ENCODE measurements at places on chromosomes 12 and 14.

DNA sequence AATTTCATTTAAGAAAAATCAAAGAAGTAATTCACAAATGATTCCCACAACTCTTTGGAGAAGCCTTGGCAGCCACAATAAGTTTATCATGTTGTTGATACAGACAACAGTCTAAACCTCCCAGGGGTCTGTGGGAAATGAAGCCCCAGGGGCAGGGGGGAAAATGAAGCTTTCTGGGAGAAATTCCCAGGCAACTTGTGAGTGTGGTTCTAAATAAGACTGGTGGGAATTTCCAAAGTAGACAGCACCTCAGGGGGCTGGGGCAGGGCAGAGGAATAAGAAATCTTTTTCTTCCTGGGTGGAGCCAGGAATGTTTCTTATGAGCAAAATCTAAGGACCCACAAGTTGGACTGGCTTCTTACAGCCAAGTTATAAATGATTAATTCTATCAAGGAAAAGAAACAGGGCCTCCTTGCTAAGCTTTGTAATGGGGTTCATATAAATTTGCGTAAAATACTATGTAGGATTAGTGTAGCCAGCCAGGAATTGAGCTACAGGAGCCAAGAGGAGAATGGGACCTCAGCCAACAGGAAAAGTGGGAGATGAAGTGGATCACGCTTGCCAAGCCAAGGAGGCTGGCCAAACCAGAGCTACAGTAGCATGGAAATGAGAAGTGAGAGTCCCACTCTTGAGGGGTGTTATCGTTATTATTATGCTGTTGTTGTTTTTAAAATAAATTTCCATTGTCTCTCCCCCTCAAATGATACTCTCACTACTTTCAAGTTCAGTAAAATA, 182.9 kb upstream of the FAR2 start:
- no peak for DNase-seq

DNA sequence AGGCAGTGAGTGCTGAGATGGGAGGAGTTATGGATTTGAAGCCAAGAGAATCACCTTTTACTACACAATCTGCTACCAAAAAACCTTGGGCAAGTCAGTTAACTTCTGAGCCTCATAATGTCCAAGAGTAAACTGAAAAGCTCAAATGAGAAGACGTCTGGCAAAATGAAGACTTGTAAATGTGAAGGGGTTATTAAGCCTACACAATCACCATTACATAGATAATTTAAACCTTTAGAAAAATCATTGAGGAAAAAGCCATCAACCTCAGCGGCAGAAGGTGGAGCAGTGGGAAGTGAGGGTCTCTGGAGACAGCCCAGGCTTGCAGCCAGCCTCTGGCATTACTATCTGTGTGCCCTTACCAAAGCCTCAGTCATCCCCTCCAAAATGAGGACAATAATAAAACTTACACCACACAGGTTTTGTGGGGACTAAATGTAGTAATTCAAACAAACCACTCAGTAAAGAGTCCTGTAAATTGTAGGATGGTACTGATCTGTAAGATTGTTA, 50.5 kb upstream of the CCDC175 start:
- DNase-seq = no peak

DNA sequence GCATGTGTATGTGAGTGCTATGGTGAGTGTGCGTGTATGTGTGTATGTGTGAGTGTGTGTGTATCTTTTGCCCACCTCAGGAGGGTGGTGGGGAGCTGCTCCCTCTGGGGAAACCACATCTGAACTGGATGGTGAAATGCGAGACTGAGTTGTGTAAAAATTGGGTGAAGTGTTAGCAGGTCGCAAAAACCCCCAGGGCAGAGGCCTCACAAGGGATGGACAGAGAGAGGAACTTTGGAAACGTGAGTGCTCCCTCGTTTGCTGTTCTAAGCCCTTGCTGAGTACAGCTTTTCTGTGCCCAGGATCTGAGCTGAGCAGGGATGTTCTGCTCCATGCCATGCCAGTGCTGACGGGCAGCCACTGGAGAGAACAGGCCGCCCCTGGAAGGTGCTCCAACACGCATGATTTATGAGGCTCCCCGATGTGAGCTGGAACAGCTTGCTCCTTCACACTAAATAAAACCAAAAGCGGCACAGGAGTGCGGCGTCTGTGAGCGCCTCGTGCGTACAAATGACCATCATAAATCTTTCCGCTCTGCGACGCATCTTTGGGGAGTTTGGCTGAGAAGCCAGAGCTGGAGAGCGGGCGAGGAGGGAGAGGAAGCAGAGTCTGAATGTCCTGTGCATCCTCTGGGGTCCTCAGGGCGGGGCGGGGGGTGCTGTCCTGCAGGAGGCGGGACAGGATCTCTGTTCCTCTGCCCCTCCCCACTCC, 14.1 kb upstream of the GALNT9 start:
- DNase-seq = no peak

GRCh38 chr12:24328261-24328660, 378.8 kb upstream of the SOX5 start:
- no peak for DNase-seq

DNA sequence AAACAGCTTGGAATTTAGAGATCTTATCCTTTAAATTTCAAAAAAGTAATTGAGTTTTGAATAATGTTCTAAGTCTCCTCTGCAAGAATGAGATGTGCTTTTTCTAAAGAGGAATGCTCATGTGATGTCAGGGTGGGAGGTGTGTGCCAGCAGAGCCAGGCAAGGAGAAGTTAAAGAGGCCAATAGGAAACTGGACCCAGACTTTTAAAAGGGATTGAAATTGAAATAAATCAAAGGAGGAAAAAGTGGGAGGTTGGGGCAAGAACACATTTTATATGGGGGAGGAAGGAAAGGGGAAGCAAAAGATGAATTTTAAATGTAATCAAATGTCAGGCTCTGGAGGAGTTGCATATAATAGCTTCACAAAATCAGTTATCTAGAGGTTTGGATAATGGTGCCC, 126.1 kb downstream of the FIGNL2 start:
- DNase-seq = no peak

DNA sequence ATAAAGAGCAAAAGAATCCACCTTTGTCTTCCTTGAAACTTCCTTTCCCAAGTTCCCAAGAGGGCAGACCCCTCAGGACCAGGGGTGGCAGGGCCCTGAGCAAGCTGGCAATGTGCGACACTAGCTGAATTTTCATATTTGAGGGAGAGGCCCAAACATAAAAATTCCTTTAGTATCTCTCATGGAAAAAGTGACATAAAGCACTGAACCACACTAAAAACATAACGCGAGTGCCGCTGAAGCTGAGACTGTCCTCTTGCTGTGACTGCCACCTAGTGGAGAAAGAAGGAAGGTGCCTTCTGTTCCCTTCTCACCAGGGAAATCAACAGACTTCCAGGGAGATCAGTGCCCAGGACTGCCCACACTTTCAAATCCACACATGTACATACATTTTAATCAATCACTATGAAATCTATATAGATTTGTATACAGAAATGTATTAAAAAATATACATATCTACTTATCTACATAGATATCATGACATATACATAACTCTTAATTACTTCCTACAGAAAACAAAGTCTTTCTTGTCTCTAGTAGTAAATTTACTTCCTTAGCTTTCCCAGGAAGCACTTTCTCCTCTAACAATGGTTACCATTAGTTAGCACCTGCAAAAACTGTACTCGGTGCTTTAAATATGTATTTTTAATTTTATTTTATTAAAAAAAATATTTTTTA, 53.8 kb downstream of the SSH1 start:
- peak; percentile 50 for DNase-seq

Data from stimulated activated CD4-positive, alpha-beta T cell treated with anti-CD3 and anti-CD28 coated beads, Interleukin-15, amount 100 ng/mL, for 48 hours (primary cell).